ENCODE measurements at places on chromosomes 2 and 18.

GRCh38 chr18:62812876-62813275 lies 97.5 kb downstream of the PHLPP1 start:
- no peak for DNase-seq

DNA sequence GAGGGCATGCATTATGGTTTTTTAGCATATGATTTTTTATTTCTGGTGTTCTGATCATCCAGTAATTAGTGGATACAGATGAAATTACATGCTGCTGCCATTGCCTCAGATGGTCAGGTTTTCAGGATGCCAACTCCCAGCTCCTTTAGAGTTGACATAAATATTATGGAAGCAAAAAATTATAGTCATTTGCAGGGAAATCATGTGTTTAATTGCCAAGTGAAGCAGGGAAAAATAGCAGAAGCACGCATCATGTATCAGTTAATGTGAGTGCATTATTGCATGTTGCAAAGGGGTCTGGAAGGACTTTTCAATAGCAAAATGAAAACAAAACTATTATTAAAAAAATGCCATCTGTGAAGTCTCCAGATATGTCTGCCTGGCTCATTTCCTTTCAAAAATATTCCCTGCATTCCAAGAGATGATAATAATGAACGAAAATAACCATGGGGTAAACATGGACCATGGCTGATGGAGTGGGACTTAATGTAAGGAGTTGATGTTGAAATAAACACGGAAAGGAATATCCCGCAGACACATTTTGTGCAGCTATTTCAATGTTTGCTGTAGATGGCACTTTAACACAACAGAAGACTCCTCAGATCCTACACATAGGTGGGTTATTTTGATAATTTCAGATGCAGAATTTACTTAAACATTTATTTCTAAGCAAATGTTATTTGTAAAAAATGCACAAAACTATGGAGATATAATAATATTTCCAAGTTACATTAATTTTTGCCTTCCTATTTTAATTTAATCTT lies 87.7 kb upstream of the DYNAP start:
- DNase-seq: no peak

DNA sequence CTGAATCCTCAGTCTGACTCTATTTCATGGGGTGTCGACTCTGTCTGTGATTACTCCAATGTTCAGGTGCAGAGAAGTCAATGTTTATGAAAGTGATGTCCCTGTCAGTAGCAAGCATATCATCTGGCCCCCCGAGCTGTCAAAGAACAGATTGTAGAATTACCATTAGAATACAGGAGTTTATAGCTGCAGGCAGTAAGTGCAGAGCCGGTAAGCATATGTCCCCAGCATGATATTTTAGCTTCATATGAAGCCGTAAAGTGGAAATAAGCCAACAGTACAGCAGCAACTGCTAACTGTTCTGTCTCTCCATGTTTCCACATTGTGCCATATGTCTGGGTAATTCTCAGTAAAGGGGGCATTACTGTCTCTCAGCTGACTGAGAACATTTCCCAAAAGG lies 541.8 kb downstream of the SOX11 start:
- no peak for DNase-seq

GRCh38 chr18:70469916-70470315 lies 181.1 kb downstream of the SOCS6 start:
- no peak for DNase-seq

GRCh38 chr2:54403512-54404238 lies 52.5 kb upstream of the SPTBN1 start:
- no peak for DNase-seq
